AML-193 (cell line): ENCODE measurements at places on chromosomes 5 and 9.
A peak's percentile ranks its signal among the peaks of the same experiment; 100 is the strongest.

GRCh38 chr9:110337727-110338126 lies at the start of gene TXNDC8:
TXNDC8 (minus strand) TSS chr9:110337863.
- DNase-seq = no peak

GRCh38 chr5:56676091-56676768 lies 139.1 kb upstream of the MAP3K1 start:
- no peak for DNase-seq

DNA sequence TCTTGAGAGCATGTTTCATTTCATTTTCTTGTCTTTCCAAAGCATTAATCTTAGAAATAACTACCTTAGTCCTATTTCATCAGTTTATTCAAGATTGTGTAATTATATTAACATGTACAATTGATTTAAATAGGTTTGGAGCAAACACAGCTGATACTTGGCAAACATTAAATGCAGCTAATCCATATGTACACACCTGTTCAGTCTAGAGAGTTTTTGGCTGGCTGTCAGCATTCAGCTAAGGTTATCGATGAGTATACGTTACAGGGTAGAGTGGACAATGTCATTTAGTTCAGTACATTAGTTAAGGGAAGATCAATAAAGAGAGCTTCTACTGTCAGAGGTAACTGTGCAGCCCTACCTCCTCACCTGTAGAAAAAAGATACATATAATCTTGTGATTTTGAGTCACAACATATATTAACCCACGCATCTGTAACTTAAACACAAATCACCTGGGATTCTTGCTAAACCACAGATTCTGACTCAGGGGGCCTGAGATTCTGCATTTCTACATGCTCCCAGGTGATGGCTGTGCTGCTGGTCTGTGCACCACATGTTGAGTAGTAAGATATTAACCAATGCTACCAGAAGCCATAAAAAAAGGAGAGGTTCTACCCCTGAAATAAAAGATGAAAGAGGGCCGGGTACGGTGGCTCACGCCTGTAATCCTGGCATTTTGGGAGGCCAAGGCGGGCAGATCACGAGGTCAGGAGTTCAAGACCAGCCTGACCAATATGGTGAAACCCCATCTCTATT lies 34.1 kb upstream of the PCA3 start:
- DNase-seq = no peak

GRCh38 chr9:128550770-128551656 lies 1.4 kb upstream of the SPTAN1 start:
- DNase-seq = no peak

- DNase-seq = peak; percentile 28
These were observed 22.3 kb upstream of the HMCN2 start for GRCh38 chr9:130243015-130243881.

DNA sequence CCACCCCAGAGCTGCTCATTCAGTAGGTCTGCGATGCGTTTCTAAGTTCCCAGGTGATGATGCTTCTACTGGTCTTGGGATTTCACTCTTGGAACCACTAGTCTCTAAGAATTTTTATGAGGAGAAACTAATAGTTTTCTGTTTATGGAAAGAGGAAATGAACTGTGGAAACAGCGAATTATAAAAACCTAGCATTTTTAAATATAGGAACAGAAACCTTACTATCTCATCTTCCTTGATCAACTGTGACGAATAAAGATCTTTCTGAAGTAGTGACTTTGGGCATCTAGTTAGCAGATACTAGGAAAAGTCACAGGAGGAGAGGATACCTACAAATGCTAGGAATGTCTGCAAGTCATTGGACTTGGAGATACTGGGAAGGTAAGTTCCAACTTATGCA lies 376.8 kb upstream of the RFX3 start:
- DNase-seq = no peak

GRCh38 chr5:177405312-177405711 lies 4.1 kb downstream of the F12 start:
- no peak for DNase-seq

DNA sequence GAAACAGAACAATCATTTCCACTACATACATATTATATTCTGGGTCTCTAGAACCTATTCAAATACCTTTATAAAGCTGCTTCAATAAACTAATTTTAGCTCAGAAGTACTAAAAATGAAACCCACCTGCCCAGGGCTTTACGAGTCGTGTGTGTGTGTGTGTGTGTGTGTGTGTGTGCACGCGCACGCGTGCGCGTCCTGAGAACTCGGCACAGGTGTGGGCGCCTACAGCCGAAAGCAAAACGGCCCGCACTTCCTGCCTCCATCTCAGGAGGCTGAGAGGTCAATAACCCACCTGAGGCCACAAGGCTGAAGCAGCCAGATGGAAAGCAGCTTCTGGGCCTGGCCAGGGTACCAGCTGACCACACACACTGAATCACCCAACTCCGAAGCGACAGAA lies 3.0 kb downstream of the CLPTM1L start:
- no peak for DNase-seq

DNA sequence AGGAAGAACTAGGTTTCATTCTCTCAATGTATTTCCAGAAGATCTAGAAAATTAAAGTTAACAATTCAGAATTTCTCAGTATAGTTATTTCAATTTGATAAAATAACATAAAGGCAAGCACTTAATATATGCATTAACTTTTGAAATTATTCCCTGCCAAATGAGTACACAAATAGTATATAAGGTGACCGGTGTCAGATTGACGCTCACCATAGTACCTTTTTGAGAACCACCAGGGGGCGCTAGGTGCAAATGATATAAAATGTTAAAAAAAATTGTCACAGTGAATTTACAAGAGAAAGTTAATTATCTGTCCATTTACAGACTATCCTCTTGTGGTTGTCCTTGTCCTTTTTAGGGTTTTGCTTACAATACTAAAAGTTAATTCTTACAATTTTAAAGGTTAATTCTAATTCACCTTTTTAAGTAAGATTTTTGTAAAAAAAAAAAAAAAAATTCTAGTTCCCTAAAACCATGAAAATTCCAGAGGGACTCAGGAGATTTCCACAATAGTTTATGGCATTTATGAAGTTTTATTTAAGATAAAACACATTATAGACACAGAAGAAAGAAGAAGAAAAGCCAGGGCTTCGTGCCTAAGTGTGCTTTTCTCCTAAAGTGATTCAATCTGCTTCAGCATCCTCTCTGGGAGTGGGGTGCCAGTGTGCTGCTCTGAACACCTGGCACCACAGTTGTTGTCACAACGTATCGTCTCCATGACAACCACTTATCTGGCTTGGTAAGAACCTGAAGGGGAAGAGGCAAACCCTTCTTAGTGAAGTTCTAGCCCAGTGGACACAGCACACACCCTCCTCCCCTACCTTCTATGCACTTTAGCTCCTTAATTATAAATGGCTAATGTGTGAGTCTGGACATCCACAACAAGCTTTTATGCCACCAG lies 1.7 kb downstream of the ADAMTS16 start:
- peak; percentile 55 for DNase-seq

DNA sequence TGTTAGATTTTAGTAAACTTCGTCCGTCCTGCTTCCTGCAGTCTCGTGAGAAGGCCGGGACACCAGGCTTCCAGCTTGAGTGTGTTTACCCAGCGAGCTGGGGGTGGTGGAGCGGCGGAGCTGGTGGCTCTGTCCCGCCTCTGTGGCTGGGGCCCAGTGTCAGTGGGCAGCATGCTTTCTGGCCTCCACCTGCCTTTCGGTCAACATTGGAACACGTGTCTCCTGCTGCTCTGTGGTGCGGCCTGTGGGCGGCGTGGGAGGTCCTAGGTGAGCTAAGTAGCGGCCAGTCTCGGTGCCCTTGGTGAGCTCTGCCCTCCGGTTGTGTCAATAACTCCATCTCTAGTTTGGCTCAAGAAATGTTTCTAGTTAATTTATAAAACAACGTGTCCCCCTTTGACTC lies 125.9 kb downstream of the GADD45G start:
- DNase-seq = no peak

GRCh38 chr5:133763744-133764143 lies 151.4 kb upstream of the FSTL4 start:
- no peak for DNase-seq

DNA sequence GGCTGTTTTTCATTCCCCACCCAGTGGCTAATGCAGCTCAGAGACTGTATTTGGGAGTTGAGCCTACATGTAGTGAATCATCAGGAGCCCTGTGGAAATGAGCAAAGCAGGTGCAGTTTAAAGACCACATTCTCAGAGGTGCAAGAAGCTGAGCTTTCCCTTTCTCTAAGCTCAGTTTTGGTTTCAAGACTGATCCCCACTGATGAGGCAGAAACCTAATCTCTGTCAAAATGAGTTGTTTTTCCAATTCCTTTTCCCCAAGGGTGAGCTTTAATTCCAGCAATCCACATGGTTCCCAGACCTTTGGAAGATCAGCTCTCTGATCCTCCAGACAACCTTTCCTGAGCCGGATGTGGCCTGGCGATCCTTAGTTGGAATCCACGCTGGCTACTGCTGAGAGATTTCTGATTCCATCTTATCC lies 420.5 kb downstream of the EBF1 start:
- DNase-seq = no peak

GRCh38 chr5:53322257-53322656 lies 158.2 kb upstream of the FST start:
- no peak for DNase-seq

DNA sequence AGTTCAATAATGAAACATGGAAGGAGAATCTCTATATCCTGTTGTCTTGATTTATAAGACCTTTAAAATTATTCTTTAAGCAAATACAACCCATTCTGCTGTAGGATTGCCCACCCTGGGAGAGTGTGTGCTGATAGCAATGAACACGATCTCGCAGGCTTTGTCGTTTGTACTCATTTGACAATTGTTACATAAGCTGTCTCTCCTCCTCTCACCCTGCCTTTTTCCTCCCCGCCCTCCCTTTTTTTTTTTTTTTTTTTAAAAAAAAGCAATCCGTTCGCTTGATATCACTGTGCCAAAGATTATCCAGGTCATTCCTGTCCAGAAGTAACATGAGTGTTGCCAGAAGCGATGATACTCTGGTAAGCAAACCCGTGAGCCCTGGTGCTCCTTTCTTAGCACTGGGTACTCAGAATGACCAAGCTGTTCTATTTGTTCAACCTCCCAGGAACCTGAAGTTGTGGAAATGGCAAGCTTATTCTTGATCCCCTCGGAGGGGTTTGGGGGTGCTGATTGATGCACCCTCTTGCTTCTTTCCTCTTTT lies 82.7 kb upstream of the CTSL start:
- DNase-seq = no peak

DNA sequence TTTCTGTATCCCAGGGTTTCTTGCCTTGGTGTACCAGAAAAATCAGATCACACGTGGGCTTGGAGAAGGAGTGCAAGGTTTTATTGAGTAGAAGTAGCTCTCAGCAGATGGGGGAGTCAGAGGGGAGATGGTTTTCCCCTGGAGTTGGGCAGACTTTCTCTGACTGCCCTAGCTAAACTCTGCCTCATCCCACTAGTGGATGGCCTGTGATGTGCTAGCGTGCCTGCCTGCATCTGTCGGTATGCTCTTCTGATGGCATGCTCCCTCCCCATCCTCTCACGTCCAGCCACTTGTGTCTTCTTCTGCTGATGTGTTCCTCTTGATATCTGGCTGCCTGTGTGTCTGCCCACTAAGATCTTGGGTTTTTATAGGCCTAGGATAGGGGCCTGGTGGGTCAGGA lies 616.1 kb upstream of the RGMB start:
- DNase-seq = no peak

GRCh38 chr5:28748446-28748845 lies 1710.1 kb upstream of the CDH9 start:
- no peak for DNase-seq

GRCh38 chr5:133928587-133929393 lies 39.6 kb downstream of the C5orf15 start:
- DNase-seq = no peak

DNA sequence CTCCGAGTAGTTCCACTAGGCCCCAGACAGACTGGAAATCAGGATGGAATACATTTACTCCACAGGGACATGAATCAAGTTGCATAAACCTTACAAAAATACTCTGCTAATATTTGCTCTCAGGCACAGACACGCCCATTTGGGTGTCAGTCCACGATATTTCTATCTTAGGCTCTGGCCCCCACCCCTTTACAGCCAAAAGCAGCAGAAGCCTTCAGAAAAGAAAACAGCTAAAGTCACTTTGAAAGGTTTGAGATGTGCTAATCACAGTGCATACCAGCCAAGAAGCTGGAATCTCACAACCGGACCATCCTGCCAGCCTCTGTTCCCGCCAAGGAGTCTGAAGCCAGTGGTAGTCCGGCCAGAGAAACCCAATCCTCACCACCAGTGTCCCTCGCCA lies 22.6 kb downstream of the PTPN3 start:
- no peak for DNase-seq

- DNase-seq = peak; percentile 95
These were observed 4.9 kb downstream of the SMIM3 start for GRCh38 chr5:150783422-150783928.

DNA sequence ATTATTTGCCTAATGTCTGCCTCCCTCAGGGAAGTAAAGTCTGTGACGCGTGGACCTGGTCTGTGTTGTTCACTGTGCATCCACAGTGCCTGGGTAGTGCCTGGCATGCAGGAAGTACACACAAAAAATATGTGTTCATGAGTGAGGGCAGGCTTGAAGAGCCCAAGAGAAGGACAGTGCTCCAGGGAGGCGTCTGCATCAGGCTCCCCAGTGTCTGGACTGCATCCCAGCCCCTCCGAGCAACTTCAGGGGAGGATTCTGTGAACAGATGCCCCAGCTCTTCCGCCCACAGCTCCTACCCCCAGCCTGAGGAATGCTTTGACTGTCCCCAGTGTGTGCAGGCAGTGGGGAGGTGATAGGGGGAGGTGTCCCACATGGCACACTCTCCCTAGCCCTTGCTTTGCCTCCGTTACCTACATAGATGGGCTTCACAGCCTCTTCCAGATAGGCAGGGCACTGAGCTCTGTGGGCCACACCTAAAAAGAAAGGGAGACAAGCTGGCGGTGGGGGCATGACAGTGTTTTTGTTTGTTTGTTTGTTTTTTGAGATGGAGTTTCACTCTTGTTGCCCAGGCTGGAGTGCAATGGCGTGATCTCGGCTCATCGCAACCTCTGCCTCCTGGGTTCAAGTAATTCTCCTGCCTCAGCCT lies 25.4 kb downstream of the IRF1 start:
- DNase-seq = no peak

GRCh38 chr9:70195456-70195855 lies 63.3 kb upstream of the SMC5 start:
- no peak for DNase-seq

DNA sequence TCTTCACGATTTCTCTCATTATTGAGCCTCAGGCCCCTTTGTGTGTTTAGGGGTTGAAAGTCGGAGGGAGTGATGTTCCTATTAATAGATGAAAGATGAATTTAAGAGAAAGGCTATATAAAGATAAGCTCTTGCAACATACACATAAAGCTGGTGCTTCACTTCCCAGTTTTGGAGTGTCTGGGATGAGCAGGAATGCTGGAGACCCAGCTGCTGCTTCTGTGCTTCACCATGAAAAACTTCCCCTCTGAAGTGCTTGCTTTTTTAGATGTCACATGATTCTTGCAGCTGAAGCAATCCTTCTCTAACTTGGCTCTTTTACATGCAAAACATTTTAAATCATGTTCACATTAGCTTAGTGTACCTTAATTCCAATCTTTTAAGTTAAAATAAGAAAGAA lies 19.7 kb upstream of the SNCAIP start:
- no peak for DNase-seq

- DNase-seq = peak; percentile 13
These were observed 59.0 kb upstream of the BARX1 start for GRCh38 chr9:94014066-94014654.
